ENCODE measurements at places on chromosomes 5 and 9. TPM values are rescaled to one million over a fixed set of nuclear protein-coding genes. Genes with fewer than 3 reads are reported as not detected.

The TLE1 gene
- total RNA-seq = 16.3 TPM

The IFNA13 gene
- total RNA-seq = not detected

GRCh38 chr9:69307446-69308205 is 17.4 kb upstream of the ENTREP1 start:
- no peak for DNase-seq

GRCh38 chr5:171850324-171850947 is 64.8 kb downstream of the SMIM23 start:
- no peak for DNase-seq

GRCh38 chr9:88972401-88972800 is 18.9 kb upstream of the S1PR3 start:
- no peak for DNase-seq

The ANKDD1B gene
- total RNA-seq = 0.37 TPM

The ENTREP1 gene
- not detected for total RNA-seq

GRCh38 chr5:171494452-171495121 is 75.1 kb downstream of the FGF18 start:
- no peak for DNase-seq

DNA sequence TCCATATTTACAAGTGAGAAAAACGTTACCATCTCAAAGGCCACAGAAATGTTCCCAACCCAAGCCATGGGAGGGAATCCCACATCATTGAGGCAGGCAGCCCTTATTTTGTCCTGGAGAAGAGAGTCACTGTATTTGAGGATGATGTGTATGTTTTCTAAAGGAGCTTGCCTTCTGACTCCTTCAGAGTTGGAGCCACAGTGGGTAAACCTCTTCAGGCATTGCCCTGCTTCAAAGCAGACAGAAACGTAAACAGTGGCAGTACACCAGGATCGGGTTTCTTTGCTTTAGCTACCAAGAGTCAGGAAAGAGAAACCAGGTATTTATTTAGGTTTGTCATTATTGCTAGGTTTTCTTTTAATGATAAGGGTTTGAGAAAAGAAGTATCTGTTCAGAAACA is 45.7 kb downstream of the MUSK start:
- DNase-seq = no peak

The SARDH gene
- total RNA-seq = not detected

DNA sequence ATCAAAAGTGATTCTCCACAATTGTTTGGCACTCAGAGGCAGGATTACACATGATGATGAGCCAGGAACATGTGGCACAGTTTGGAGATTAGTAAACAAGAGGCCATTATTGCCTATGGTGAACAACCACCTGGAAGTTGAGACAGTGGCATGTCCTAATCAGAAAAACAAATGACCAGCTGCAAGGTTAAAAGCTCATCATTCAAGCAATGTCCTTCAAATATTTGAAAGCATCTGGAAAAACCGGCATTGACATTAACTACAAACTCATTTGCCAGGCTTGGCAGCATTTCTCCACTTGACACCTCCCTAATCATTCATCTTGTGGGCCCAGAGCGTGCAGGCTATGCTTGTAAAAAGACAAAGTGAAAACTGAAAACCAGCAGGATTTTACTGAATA is 80.6 kb upstream of the MEGF10 start:
- no peak for DNase-seq

The BARX1 gene
- not detected for total RNA-seq

- no peak for DNase-seq
Measured at GRCh38 chr9:103681435-103681834, 412.7 kb upstream of the SMC2 start.

DNA sequence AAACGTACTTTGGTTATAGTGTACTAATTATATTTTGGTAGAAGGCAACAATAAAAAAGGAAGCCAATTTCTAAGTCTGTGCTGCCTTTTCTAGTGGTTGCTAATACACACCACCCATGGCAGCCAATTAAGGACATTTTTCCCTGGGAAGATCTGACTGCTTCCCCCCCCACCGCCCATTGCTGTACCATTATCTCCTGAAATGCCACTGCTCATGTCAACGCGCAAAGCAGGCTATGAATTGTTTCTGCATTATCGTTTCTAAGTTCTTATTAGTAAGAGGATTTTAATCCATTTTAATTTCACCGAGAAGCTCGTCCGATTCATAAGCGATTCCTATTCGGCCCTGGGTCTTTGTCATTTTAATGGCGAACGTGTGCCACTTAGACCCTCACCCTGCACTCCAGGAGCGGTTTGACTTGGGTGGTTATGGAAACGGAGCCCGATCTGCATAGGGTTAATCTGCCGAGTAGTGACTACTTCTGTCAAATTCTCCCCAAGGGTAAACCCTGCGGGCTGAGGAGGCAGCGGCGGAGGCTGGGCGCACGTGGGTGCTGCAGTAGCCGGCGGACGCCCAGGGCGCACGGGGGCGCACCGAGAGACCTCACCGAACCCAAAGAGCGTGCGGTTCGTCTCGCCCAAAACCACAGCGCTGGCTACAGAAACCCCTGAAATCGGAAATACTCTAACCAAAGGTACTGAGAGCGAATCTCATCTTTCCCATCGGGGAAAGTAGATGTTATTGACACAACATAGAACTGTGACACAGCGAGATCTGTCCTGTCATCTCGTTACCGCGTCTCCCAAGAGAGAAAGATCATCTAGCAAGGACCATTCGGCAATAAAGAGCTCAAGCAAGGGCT is 55.8 kb upstream of the SHC3 start:
- no peak for DNase-seq

GRCh38 chr5:143543358-143544255 is 140.1 kb upstream of the NR3C1 start:
- no peak for DNase-seq

DNA sequence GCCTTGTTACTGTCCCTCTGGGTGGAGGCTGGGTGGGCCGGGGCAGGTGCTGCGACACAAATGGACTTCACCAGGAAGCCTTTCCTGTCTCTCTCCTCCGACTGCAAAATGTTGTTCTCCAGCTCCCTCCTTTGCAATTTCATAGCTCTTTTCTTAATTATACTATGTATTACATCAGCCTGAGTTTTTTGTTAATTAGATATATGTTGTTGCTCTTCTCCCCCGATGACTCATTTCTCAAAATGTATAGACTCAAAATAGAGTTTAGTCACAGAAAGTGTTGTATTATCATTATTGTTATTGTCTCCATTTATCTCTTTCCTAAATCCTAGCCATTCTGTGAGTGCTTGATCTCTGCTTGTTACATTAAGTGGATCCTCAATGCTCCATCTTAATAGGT is 122.4 kb upstream of the OSMR start:
- no peak for DNase-seq

The ORM2 gene
- total RNA-seq = not detected

The PIP5KL1 gene
- 1.7 TPM for total RNA-seq

The MAPKAP1 gene
- 84.9 TPM for total RNA-seq

The SLC6A18 gene
- not detected for total RNA-seq

DNA sequence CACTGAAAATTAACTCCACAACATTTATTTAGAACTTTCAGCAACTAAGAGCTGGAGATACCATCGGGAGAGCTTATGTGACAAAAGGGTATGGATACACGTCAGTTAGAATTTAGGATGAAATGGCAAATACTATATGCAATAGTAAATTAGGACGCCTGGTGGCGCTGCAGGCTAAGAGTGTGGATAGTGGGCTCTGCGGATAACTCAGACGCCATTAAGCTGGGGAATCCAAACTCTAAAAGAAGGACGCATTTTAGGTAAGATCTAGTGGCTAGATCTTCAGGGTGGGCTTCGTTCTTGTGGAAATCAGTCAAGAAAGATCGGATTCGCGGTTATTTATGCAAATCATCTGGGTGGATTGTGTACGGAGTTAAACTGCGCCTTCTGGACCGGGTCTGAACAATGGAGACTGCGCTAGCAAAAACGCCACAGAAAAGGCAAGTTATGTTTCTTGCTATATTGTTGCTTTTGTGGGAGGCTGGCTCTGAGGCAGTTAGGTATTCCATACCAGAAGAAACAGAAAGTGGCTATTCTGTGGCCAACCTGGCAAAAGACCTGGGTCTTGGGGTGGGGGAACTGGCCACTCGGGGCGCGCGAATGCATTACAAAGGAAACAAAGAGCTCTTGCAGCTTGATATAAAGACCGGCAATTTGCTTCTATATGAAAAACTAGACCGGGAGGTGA is at the start of gene PCDHB5:
PCDHB5 (plus strand) TSS at position 177 of the 688 bp plus-strand sequence; CDS start at position 406, 229 bp downstream.
- no peak for DNase-seq

DNA sequence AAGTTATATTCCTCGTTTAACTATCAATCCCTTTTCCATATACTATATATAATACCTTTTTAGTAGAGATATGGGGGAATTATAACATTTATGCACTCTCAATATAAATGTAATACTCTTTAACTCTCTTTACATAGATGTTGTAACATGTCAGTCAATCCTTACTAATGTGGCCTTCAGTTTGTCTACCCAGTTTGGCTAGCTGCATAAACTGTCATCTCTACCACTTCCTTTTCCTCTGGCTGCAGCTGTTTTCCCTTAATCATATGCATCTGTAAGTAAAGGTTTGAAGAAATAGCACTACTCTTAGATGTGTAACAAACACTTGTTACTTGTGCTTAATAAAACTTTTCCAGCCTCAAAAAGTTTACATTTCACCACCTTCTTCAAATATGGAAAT is 13.4 kb downstream of the ABHD17B start:
- no peak for DNase-seq

The FABP6 gene
- total RNA-seq = not detected

GRCh38 chr5:125582352-125582751 is 835.9 kb upstream of the ZNF608 start:
- no peak for DNase-seq

The NRARP gene
- 1.9 TPM for total RNA-seq

- DNase-seq = no peak
Measured at GRCh38 chr5:128397876-128398275, 140.2 kb downstream of the FBN2 start.

The FAM13B gene
- total RNA-seq = 84.1 TPM

DNA sequence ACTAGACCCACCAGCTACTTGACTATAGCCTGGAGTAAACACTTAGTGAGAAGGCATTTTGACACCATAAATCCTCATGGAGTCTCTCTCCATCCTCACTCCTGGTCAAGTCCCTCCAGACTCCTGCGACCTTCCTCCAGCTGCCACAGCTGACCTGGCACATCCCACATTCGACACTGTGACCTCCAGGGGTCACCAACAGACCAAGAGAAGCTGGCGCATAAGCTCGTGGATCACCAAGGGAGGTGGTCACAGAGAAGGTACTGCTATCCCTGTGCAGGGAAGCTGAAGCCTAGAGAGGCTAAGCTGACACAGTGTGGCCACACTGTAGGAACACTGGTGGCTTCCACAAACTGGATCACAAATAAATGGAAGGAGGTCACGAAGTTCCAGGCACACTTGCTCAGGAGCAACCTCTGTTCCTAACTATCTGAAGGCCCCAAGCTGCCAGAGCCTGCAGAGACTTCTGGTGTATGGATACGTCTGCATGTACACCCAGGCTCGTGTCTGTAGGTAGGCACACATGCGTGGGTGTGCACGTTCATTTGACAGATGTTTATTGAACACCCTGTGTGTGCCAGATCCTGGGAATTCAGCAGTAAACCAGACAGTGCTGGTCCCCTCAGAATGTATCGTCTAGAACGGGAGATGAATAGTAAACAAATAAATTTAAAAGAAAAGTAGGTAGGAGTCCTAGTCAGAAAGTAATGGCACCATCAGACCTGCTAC is 104.4 kb downstream of the C5orf15 start:
- DNase-seq = no peak

The DHFR gene
- 11.1 TPM for total RNA-seq

GRCh38 chr5:219991-220390 is 1.9 kb downstream of the SDHA start:
- no peak for DNase-seq

DNA sequence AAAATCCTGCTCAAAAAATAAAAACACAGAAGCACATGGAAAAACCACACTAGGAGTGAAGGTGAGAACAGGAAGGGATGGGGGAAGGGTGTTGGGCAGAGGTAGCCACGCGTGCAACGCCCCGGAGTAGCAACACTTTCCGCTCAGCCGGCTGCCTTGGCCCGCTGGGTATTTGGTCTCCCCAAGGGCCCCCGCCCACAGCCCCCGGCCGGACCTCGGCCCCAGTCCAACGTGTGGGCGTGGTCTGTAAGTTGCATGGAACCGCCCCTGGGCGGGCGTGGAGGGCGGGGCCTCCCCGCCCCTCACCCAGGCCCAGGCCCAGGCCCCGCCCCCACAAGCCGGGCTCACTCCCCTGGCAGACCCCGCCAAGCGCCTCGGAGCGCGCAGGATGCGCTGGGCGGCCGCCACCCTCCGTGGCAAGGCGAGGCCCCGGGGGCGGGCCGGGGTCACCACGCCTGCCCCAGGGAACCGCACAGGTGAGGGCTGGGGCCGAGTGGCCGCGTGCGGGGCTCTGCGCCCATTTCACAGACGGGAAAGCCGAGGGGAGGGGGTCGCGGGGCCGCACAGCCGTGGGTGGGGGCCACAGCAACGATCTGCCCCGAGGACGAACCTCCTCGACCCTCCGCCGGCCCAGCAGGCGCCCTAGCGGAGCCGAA is at the start of gene SUSD3:
SUSD3 (plus strand) TSS at position 347 of the 656 bp plus-strand sequence; CDS start at position 389, 42 bp downstream.
- peak; percentile 73 for DNase-seq

- DNase-seq = peak; percentile 31
Measured at GRCh38 chr9:137316012-137316981, 14.2 kb upstream of the NRARP start.

DNA sequence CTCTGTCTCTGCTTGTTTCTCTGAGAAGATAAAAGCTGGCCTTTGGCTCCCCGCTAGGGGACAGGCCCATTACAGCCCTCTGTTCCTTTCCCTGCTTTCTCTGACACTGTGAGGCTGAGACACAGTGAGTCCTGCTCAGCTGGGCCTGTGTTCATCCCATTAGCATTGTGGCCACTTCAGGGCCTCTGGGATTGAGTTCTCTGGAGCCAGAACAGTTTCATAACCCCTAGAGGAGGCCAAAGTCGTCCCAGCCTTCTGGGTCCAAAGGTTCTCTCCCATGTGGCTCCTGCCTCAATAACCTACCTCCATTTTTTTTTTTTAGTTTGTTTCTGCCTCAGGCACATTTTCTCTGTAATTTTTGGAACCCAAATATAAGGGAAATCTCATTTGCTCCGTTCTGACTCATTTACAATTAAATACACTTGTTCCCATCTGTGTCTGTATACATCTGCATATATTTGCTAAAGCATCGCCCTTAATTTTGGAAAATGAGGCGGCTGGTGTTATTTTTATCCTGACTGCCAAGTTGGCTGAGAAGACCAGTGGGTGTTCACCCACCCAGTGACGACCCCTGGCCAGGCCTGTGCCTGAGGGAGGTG is 27.3 kb upstream of the CTNNA1 start:
- DNase-seq = no peak

The MYMK gene
- not detected for total RNA-seq

The C5orf58 gene
- not detected for total RNA-seq

DNA sequence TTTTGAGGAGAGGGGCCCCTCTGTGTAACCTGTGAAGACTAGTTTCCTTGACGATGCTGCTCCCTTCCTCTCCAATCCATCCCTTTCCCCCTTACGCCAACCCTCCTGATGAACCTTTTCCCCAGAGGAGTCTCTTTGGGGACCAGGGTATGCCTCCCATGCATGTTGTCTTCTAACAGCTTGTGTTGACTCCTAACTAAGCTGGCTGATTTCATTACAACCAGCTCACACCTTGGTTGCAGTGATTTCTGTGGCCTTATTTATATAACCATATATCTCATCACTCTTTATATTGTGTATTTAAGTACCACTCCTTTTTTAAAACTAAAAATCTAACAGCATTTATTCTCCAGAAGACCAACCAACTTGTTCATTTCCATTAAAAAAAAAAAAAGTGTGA is 42.5 kb downstream of the SFXN1 start:
- DNase-seq = no peak
